ENCODE measurements at places on chromosomes 7 and 10. TPM values are rescaled to one million over a fixed set of nuclear protein-coding genes. Genes with fewer than 3 reads are reported as not detected.

Gene FLNC
- total RNA-seq = 462 TPM

Gene MOGAT3
- total RNA-seq = not detected

Gene NME8
- total RNA-seq = not detected

Gene NOLC1
- total RNA-seq = 28.4 TPM

Gene OR2A12
- not detected for total RNA-seq

Gene LZTS2
- total RNA-seq = 103 TPM

Gene STEAP4
- total RNA-seq = 1.7 TPM

Gene UBE2H
- total RNA-seq = 75.9 TPM

Gene NODAL
- total RNA-seq = not detected

Gene ZKSCAN5
- total RNA-seq = 12.4 TPM

Gene GNGT1
- total RNA-seq = not detected

Gene SFTPA1
- total RNA-seq = not detected

Gene GJD4
- not detected for total RNA-seq

Gene HACD1
- total RNA-seq = 18.2 TPM

Gene TSPAN13
- 3.0 TPM for total RNA-seq

Gene CYP3A4
- total RNA-seq = not detected

Gene SCRN1
- 111 TPM for total RNA-seq

Gene PRTFDC1
- 71.3 TPM for total RNA-seq

Gene PON1
- total RNA-seq = not detected

Gene BMI1
- total RNA-seq = 58.4 TPM

Gene FGFBP3
- total RNA-seq = 0.50 TPM

Gene GNAT3
- total RNA-seq = not detected

Gene RADIL
- total RNA-seq = 1.3 TPM

Gene KLLN
- total RNA-seq = 1.2 TPM

Gene PDLIM1
- 15.0 TPM for total RNA-seq

Gene OPN1SW
- total RNA-seq = not detected

Gene SFXN2
- total RNA-seq = 2.6 TPM

Gene PRRT4
- total RNA-seq = not detected

Gene PRKG1
- total RNA-seq = 50.4 TPM

Gene SPDYE5
- total RNA-seq = not detected

Gene LYZL2
- not detected for total RNA-seq

Gene PNLIPRP3
- total RNA-seq = 0.17 TPM

Gene COBL
- under 0.01 TPM for total RNA-seq

Gene CLCN1
- not detected for total RNA-seq

Gene TAS2R5
- total RNA-seq = 1.7 TPM

Gene NUTM2B
- 1.2 TPM for total RNA-seq

Gene CYP26C1
- total RNA-seq = not detected

Gene OIT3
- 0.17 TPM for total RNA-seq

Measured in smooth muscle cell of trachea (primary cell).